Kidney capillary endothelial cell (primary cell): ENCODE measurements at places on chromosomes 7 and 10.
A peak's percentile ranks its signal among the peaks of the same experiment; 100 is the strongest.

GRCh38 chr10:80433134-80433533 is 21.0 kb upstream of the TSPAN14 start:
- DNase-seq: no peak

DNA sequence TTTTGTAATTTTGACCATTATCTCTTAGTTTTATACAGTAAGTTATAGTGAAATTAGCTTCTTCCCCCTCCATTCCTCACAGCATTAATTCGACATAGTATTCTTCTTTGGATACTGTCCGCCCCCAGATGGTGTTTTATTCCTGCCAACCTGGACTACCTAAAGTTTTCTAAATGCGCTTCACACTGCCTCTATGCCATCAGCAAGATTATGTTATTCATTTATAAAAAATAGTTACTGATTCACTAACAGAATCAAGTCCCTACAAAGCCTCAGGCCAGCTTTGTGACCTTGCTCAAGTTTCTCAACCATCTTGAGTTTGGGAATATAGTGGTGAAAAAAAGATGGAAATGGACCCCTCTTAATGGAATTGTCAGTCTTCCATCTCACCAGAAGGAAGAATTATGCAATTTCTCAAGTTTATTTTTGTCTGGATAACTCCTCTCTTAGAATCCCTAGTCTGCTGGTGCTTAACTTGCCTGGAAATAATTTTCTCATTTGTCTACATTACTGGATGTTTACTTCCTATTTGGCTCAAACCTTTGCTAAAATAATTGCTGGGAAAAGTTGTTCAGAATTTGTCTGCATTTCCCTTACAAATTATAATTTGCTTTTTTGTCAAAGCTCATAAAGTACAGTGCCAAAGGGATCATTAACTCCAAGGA is 16.7 kb upstream of the FGL2 start:
- DNase-seq: no peak

GRCh38 chr10:132707121-132707775 is 78.7 kb downstream of the NKX6-2 start:
- DNase-seq: no peak

GRCh38 chr7:128008141-128008540 is 23.1 kb downstream of the LRRC4 start:
- no peak for DNase-seq

GRCh38 chr7:21141476-21141875 is 286.4 kb upstream of the SP4 start:
- no peak for DNase-seq

DNA sequence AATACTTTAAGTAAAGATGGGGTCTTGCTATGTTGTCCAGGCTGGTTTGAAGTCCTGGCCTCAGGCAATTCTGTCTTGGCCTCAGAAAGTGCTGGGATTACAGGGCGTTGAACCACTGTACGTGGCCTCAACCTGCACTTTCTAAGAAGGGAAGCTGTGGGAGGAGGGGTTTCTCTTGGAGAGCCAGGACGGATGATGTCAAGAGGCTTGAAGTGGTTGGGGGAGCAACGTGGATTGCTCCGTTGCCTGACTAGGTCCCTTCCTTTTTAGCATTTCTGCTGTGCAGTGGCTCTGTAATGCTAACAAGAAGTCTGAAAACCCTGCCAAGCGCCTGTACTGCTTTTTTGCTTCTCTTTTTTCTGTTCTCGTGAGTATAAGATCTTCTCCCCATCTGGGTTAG is 7.2 kb downstream of the BUD23 start:
- no peak for DNase-seq

- DNase-seq: no peak
These were observed 121.5 kb downstream of the ITIH5 start for GRCh38 chr10:7545261-7545660.

- DNase-seq: no peak
These were observed 10.9 kb downstream of the JAKMIP3 start for GRCh38 chr10:132076578-132077081.

DNA sequence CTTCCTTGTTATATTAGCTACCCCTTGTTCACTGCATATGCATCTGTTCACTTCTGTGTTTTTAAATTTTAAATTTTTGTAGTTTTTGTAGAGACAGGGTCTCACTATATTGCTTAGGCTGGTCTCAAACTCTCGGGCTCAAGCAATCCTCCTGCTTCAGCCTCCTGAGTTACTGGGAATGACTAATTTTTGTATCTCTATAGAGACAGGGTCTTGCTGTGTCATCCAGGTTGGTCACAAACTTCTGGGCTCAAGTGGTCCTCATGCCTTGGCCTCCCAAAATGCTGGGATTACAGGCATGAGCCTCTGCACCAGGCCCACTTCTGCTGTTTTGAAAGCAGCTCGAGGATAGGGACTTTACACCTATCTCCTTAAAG is 64.6 kb downstream of the PRTFDC1 start:
- no peak for DNase-seq

- no peak for DNase-seq
These were observed 367.8 kb upstream of the C7orf33 start for GRCh38 chr7:148222721-148223120.

GRCh38 chr10:69842020-69842419 is 40.3 kb downstream of the COL13A1 start:
- DNase-seq: no peak

DNA sequence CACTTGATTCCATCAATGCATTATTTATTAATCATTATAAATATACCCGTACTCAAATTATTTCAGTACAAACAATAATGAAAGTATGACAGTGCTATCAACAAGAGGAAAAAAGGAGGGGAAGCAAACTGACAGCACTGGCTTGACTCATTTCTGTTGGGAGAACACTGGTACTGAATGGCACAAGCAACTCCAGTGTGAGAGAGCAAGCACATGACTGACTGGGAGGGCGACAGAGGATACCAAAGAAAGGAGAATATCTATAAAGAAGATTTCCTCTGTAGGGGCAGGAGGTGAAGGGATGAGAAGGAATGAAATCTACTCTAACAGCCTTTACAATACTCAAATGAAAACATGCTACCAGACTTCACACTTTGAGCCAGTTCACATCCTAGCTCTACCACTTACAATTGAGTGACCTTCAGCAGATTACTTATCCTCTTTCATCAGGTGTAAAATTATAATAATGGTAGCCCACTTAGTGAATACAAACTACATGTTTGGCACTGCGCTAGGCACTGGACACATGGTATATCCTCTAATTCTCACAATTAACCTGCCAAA is 1.5 kb downstream of the USP54 start:
- DNase-seq: peak; percentile 29

- no peak for DNase-seq
These were observed 262.0 kb downstream of the STK31 start for GRCh38 chr7:23972057-23972456.

GRCh38 chr10:54368984-54369383 is 432.0 kb downstream of the PCDH15 start:
- DNase-seq: no peak

GRCh38 chr7:109950256-109950655 is 1140.7 kb upstream of the LRRN3 start:
- DNase-seq: no peak

- no peak for DNase-seq
These were observed 8.8 kb upstream of the OR6V1 start for GRCh38 chr7:143043391-143043790.

DNA sequence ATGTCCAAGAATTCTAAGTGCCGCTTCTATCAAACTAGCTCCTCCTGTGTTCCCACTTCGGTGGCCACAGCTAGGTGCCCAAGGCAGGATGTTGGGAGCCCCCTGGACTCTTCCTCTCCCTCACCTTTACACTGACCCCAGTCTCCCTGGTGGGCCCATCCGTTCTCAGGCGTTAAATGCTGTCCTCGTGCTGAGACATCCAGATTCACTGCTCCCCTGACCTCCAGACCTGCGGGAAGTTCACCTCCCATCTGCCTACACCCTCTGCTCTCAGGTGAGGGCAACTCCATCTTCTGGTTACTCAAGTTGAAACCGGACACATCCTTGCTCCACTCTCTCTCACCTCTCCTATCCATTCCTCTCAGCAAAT is 114.3 kb downstream of the ARHGAP22 start:
- DNase-seq: no peak

- DNase-seq: no peak
These were observed 41.5 kb downstream of the PSPH start for GRCh38 chr7:56009695-56010094.

DNA sequence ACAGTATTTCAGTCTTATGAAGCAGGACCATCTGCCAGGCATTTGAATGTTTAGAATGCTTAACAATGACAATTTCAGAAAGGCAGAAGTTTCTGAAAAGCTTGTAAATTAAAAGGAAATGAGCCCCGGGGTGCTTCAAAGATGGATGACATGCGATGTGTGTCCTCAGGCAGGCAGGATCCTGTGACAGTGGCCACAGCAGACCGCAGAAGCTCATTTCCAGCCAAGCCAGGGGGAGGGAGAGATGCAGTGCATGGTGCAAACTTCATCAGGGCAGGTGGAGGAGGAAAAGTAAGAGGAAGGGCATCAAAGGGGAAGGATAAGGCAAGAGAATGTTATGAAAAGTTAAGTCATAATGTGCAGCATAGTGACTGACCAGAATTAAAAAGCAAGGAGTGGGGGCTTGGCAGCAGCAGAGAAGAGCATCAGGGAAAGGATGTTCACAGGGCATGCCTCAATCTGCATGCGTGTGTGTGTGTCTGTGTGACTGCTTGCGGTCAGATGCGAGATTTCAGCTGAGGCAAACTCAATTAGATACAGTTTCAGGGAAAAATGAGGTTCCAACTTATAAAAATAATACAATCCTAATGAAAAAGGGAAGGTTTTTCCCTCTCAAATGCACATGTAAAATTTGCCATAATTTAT is 173.7 kb downstream of the COBL start:
- DNase-seq: no peak

- peak; percentile 26 for DNase-seq
These were observed 365 bp downstream of the YME1L1 start for GRCh38 chr10:27153845-27154193.

- DNase-seq: peak; percentile 65
These were observed 35.4 kb downstream of the C7orf25 start for GRCh38 chr7:42876182-42877068.

GRCh38 chr7:86339051-86339450 is 304.7 kb upstream of the GRM3 start:
- no peak for DNase-seq

DNA sequence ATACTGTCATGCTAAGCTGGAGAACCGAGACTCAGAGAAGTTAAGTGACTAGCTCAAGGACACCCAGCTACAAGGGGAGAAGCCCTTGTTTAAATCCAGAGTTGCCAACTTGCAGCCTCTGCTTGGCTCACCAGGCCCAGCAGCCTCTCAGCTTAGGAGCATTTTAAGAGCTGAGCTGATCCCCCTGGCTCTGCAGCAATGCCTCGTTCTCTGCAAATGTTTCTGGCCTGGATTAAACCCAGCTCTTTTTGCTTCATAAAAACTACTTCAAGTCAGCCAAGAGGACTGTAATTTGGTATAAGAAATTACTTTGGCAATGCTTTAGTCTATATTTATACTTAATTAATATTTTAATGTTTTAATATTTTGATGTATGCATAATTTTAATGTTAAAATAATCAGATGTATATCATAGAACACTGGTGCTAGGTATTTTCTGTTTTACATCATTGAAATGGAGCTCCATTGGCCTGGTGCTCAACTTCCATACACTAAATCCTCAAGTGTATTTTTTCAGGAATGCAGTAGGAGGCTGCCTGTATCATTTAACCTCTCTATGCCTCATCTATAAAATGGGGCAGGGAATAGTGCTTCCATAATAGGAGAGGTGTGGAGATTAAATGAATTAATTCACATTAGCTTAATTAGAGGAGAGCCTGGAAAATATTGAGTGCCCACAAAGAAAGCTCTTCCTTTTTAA is 184.2 kb downstream of the EMX2 start:
- DNase-seq: no peak

GRCh38 chr10:116121640-116122525 is 151.1 kb downstream of the GFRA1 start:
- no peak for DNase-seq

DNA sequence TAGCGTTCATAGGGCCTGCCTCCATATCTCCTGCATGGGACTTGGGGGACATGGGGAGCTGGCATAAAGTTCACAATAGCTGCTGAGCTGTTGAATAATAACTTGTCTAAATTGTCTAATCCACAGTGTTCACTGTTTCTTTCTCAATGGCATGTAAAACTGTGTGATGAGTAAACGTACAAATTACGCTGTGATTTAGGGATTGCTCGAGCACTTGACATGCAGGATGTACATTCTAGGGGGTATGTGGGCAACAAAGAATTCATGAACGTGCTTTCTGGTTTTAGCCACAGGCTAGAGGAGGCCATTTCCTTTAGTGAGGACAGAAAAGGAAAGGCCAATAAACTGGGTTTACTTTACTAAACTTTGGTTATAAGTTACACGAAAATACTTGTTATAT is 534.2 kb upstream of the ZWINT start:
- no peak for DNase-seq

DNA sequence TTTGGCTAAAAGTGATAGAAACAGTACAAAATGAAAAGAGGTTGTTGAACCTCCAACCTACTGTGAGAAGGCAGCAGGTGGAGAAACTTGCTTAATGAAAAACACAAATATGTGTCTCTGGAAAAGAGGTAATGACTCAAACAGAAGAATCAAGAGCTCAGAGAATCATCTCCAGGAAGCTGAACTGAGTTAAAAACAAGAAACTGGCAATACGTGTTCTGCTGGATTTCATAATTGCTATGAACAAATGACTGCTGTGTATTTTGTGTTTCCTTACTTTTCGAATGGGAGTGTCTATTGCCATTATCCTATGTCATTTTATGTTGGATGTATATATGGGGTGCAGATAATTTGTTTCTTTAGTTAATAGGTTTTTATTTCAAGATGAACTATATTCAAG is 401.1 kb downstream of the DGKB start:
- DNase-seq: no peak

- no peak for DNase-seq
These were observed 102.7 kb downstream of the CSTF2T start for GRCh38 chr10:51596695-51597094.

GRCh38 chr10:80580638-80581468 is 43.2 kb downstream of the SH2D4B start:
- no peak for DNase-seq

- peak; percentile 18 for DNase-seq
These were observed 282.3 kb downstream of the SEMA3D start for GRCh38 chr7:84904561-84904960.

DNA sequence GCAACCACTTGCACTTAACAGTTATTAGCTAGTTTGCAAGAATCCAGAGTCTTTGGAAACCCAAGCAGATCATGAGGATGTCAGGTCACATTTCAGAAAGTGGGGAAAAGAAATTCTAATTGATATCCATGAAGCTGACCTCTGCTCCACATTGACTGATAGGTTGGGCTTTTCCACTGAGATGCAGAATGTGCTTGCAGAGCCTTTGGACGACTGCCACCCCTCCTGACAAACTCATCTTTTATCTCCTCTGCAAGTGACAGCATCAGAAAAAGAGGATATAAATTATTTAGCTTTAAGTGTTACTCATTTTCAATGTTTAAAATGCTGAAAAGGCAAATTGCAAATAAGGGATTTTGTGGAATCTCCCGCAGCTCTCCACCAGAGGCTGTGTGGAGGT is 75.3 kb downstream of the C10orf90 start:
- no peak for DNase-seq
